ENCODE measurements at places on chromosomes 1 and 21.

- no peak for DNase-seq
Measured at GRCh38 chr1:40530735-40531380, 579 bp upstream of the ZNF684 start.

GRCh38 chr1:110746644-110747259 is 72.0 kb upstream of the KCNA3 start:
- DNase-seq = no peak

DNA sequence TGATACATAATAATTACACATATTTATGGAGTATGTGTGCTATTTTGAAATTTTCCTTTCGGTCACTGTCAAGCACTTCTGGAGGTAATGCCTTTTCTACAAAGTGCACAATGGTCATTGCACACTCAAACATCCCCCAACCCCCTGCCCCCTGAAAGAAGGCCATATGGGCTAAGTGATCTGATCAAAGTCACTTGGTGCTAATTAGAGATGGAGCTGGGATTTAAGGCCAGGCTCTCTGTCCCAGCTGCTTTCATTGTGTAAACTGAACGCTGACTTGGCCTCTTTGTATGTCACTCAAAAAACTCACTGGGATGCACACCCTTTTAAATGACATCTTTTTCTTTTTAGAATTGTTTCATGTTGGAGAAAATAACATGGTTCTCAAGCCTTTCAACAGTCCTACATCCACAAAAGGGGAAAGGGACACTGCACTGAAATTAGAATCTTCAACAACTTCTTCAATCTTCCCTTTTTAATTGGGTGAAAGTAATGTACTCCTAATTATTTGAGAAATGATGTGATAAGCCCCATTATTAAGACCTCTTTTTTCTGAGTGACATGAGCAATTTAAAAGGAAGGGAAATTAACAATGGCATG is 149.2 kb downstream of the ST6GALNAC5 start:
- DNase-seq = no peak

GRCh38 chr1:117179471-117179870 is 31.3 kb downstream of the VTCN1 start:
- no peak for DNase-seq

DNA sequence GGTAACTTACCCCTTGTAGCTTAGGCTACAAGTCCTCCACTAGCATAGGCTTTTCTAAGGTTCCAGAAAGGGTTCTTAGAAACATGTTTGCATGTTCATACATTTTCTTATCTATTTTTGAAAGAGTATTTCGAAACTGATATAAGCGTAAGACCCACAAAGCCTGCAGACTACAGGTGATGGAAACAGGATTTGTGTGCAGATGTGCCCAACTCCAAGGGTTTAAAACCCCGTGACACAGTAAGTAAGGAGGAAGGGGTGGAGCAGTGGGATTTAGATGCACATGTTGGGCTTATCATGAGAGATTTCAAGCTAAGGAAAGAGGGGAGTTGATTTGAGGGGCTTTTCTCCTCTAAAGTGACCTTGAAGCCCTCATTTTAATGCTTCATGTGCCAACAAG is 164.7 kb downstream of the LTN1 start:
- DNase-seq = no peak

DNA sequence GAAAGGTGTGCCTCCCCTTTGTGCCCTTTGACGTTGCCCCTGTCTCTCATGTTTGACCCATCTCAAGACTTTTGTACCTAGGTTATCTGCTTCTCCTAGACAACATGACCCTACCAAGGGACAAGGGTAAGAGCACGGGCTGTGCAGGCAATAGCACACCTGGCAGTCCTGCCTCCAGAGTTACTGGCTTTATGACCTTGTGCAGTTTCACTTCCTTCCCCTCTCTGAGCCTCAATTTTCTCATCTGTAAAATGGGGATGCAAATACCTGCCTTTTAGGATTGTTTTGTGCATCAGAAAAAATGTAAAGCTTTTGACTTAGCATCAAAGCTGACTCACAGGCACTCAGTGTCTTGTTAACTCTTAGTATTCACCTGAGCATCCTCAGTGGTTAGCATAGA is 36.4 kb downstream of the ELK4 start:
- DNase-seq = no peak

DNA sequence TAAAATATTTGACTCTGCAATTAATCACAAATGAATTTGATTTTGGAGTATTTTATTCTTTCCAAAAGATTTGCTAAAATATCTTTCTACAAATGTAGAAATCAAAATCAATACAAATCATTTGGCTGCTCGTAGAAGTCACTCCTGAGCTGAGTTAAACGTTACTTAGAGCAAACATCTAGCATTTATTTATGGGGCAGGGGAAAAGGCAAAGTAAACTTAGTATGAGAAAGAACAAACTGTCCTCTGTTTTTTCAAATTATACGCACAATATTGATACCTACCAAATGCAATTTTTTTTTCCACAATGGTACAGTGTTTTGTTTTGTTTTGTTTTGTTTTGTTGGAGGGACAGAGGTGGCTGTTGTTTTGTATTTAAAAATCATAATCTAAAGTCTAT is 233.8 kb downstream of the TTLL7 start:
- DNase-seq = no peak

DNA sequence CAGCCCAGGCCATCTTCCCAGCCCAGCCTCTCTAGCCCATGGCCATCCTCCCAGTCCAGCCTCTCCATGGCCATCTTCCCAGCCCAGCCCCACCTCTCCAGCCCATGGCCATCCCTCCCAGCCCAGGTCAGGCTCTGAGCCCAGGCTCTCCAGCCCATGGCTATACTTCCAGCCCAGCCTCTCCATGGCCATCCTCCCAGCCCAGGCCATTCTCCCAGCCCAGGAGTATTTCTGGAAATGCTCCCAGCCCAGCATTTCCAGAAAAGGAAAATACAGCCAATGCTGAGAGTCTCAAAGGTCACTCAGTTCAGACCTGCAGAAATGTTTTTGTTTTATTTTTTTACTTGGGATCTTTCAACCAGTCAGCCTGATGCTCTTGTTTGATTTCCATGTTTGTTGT is 70.0 kb upstream of the ZNF281 start:
- DNase-seq = no peak

DNA sequence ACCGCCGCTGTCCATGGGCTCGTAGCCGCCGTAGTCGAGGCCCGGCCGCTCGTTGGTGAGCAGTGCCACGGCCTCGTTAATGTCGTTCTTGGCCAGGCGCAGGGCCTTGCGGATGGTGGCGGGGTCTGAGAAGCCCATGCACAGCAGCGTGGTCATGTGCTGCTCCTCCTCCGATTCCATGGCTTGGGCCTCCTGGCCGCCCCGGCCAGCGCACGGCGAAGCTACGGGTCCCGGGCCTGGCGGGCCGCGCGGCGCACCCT is 300 bp downstream of the USP24 start:
- DNase-seq = no peak

- no peak for DNase-seq
Measured at GRCh38 chr1:37868466-37868865, 9.1 kb upstream of the MTF1 start.

DNA sequence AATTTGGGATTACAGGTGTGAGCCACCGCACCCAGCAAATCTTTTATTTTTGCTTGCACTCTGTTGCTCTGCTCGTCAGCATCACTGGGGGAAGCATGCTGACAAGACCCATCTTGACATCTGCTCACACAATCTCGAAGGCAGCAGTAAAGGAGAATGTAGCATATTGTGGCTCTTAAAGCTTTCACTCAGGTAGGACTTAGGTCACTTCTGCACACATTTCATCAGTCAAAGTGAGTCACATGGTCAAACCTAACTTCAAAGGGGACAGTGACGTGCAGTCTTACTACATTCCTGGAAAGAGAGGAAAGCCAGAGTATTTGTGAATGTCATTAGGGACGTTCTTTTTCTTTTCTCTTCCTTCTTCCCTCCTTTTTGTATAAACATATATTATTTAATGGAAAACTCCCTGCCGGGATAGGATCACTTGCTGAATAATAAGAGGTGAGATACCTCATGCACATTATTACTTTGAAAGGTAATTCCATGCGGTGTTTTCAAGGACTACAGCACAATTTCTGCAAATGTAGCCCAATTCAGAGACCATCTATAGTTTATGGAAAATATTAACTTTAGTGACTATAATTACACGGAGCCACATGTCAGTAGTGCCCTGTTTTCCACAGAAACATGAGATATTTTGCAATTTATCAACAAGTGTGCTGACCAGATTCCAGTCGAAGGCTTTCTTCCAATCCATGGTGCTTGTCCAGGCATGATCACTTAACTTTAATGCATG is 19.3 kb upstream of the ACBD6 start:
- no peak for DNase-seq

GRCh38 chr1:44447051-44447810 is 42.2 kb downstream of the RNF220 start:
- no peak for DNase-seq

DNA sequence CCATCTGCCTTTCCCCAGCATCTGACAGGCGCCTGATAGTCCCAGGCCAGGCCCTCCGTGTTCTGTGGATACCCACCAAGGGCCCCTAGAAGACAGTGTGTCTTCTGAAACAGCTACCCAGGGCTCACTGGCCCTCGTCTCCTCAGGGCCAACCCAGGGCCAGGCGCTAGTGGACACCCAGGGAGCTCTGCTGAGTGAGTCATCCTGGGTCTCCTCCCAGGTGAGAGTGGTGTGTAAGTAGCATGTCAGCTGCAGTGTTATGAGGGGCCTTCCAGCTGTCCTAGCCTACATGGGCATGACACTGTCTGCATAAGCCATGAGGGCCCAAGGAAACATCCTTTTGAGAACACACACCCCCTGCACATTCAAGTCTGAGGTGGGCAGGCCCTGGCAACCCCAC is 36.7 kb downstream of the CHD5 start:
- DNase-seq = no peak

GRCh38 chr21:45381865-45382696 is 22.9 kb upstream of the COL18A1 start:
- no peak for DNase-seq

GRCh38 chr1:199447906-199448305 is 579.6 kb upstream of the NR5A2 start:
- DNase-seq = no peak

DNA sequence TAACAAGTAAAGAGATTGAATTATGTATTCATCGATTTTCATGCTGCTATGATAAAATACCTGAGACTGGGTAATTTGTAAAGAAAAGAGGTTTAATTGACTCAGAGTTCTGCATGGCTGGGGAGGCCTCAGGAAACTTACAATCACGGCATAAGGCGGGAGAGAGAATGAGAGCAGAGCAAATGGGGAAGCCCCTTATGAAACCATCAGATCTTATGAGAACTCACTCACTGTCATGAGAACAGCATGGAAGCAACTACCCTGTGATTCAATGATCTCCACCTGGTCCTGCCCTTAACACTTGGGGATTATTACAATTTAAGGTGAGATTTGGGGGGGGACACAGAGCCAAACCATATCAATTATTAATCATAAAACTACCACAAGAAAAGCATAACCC is 3.3 kb upstream of the GBP3 start:
- DNase-seq = no peak

Data from pons (tissue), 1 donor.